Stimulated activated CD4-positive, alpha-beta T cell treated with anti-CD3 and anti-CD28 coated beads, TNF-alpha, amount 100 ng/mL, for 48 hours (primary cell): ENCODE measurements at places on chromosomes 2 and 18.

- DNase-seq = no peak
Measured at GRCh38 chr2:205872716-205873115, 190.4 kb downstream of the NRP2 start.

- DNase-seq = no peak
Measured at GRCh38 chr2:37582481-37583220, 88.8 kb downstream of the CDC42EP3 start.

- no peak for DNase-seq
Measured at GRCh38 chr2:109533823-109534222, 79.9 kb downstream of the SEPTIN10 start.

DNA sequence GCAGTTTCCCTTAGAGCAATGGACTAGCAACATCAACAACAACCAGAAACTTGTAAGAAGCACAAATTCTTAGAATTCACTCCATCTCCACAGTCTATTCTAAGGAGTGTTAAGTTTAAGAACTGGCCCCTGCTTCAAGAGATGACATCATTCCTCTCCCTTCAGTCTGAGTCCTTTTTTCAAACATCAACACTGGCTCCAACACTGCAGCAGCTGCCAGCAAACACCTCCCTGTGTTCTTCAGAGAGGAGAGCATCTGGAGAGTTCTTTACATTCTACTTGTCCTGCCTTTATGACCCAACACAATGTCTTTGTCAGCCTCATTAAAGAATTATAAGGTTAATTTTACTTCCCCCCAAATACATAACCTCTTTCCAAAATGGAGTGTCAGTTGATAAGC is 122.3 kb downstream of the HNMT start:
- DNase-seq = no peak

- no peak for DNase-seq
Measured at GRCh38 chr18:48137374-48138081, 207.1 kb upstream of the SMAD2 start.
